ENCODE measurements at places on chromosomes 12 and 14.

DNA sequence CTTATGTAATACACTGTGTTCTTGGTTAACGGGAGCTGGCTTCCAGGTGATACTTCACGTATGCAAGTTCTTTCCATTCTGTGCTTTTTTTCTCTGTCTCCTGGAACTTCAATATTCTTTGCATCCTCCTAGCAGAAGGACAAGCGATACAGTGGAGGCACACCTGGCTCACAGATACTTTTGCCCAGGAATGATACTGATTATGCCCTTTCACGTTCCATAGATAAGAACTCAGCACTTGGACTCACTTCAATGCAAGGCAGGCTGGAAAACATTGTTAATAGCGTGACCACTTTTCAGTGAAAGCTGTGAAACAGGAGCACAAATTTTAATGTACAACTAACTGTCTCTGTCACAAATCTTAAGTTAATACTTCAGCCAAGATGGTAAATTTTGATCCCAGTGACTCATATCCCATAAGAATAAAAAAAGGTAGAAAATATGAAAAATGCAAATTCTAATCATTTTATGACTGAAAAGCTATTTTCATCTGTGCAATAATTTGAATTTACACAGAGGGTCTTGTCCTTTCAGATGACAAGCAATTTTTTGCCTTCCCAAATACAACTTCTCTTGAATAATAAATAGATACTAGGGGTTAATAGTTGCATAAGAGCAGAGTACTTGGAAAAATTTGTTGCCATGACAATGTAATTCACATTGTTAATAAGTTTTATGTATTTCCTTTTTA is 919.0 kb downstream of the GALC start:
- DNase-seq: no peak

- no peak for DNase-seq
Observed at GRCh38 chr12:90253136-90253535, 544.5 kb upstream of the ATP2B1 start.

DNA sequence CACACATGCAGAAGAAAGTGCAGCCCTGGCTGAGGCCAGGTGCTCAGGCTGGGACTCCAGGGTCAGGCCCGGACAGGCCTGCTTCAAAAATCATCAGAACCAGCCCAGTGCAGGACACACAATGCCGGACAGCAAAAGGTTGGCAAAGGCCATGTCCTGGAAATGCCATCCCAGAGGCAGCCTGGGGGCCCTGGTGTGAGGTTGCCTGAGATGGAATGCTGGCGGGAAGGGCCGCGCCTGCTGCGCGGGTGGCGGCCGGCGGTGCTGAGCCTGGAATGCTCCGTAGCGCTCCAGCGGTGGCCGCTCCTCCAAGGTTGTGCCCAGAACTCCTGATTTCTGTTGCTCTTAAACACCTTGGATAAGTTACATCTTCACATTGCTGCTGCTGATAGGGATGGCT is 21.7 kb upstream of the CRIP2 start:
- no peak for DNase-seq

DNA sequence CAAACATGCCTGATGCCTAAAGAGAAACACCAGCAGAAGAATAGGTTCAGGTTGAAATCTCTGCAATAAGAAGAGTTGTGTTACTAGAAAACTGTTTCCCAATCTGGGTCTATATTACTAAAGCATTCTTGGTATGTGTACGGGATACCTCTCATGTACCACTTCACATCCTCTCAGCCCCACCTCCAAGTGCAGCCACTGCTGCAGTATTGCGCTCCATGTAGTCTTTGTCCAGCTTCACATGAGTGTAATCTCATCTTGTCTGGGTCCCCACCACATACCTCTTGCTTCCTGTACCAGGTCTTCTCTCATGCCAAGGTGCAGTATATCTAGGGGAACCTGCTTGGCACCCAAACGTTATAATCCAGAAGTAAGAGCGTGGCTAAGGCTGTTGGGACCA is 187.5 kb upstream of the EEA1 start:
- no peak for DNase-seq

- DNase-seq: no peak
Observed at GRCh38 chr14:66649498-66649897, 141.6 kb downstream of the GPHN start.

GRCh38 chr12:100995201-100995600 is 200.6 kb downstream of the ANO4 start:
- no peak for DNase-seq

- peak; percentile 74 for DNase-seq
Observed at GRCh38 chr12:80053051-80053790, 46.1 kb upstream of the OTOGL start.

- DNase-seq: no peak
Observed at GRCh38 chr14:105926373-105927095, 400.2 kb downstream of the TMEM121 start.

DNA sequence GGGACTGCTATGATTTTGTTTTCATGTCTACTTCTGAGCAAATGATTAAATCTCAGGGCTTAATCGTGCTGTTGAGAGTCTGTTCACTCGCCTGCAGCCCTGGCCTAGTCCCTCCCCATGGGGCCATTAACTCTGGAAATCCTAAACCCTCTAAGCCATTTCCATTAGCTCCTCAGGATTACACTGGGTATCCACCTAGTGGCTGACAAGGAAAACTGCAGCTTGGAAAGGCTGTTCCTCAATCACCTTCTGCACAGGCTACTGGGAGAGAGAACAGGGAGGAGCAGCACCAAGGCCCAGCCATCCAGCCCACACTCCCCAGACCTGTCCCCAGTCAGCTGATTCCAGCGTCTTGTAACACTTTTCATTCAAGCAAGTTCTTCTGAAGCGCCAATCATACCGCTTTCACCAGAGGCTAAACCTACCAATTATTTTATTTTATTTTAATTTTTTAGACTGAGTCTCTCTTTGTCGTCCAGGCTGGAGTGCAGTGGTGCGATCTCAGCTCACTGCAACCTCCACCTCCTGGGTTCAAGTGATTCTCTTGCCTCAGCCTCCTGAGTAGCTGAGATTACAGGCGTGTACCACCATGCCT is 48.7 kb downstream of the NEUROD4 start:
- peak; percentile 52 for DNase-seq

GRCh38 chr12:63994704-63995103 is 150.2 kb downstream of the SRGAP1 start:
- no peak for DNase-seq

GRCh38 chr12:32455607-32456071 is 56.3 kb downstream of the FGD4 start:
- DNase-seq: peak; percentile 86

- no peak for DNase-seq
Observed at GRCh38 chr12:5688226-5688625, 256.3 kb downstream of the NTF3 start.

DNA sequence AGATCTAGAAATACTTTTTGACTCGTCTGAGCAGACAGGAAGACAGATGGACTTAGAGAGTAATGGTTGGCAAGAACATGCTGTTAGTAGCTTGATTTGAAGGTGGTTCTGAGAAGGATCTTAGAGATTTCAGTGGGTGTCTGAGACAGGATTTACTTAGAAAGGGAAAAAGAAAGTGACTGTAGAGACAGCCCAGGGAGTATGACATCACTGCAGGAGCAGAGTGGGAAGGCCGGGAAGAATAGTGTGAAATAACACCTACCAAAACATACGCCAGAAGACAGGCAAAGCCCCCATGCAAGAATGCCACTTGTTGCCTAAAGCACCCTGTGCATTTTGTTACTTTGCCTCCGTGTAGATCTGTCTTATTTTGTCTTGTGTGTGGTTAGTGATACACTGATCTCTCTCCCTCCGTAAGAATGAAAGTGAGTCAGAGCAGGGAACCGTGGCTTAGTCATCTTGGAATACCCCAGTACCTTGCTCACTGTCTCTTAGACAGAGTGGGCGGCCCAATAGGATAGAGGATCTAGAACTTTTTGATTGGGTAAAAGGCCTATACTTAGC is 161.3 kb upstream of the IFNG-AS1 start:
- peak; percentile 99 for DNase-seq

- no peak for DNase-seq
Observed at GRCh38 chr12:118259079-118259478, 113.6 kb downstream of the TAOK3 start.
